ENCODE measurements at places on chromosomes 7 and 10. TPM values are rescaled to one million over a fixed set of nuclear protein-coding genes. Genes with fewer than 3 reads are reported as not detected.

The CDC14C gene
- polyA plus RNA-seq, result not detected

The ATP6V0A4 gene
- not detected for polyA plus RNA-seq

The NEUROD6 gene
- not detected for polyA plus RNA-seq

The SRGN gene
- 29.8 TPM for polyA plus RNA-seq

The C10orf53 gene
- not detected for polyA plus RNA-seq

The TRIM73 gene
- polyA plus RNA-seq, result 0.84 TPM

The LDB3 gene
- 2.6 TPM for polyA plus RNA-seq

The NUTM2B gene
- 0.22 TPM for polyA plus RNA-seq

The ASB4 gene
- polyA plus RNA-seq, result not detected

The CCT6A gene
- 133 TPM for polyA plus RNA-seq

The SLC29A3 gene
- polyA plus RNA-seq, result 3.8 TPM

The INMT gene
- polyA plus RNA-seq, result 0.39 TPM

DNA sequence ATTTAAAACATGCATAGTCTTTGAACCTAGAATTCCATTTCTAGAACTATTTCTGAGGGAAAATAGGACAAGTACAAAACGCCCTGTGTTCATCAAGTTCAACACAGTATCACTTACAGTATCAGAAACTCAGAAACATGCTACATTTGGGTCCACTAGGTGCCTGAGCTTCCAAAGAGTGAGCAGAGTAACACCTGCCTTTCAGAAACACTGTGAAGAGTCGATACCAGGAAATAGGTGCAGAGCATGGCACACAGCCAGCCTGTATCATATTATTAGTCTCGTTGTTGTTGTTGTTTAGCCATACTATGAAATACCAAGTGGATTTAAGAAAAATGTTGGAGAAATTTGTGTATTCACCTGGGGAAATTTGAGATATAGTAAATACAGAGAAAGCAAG, 392.1 kb upstream of the MGMT start:
- no peak for DNase-seq
- no peak overlapping the region for H3K4me3 ChIP-seq
- H3K27ac ChIP-seq, result no peak overlapping the region
- no peaks in the 10 kb centered on the region for H3K4me1 ChIP-seq
- H3K36me3 ChIP-seq, result no peaks in the 10 kb centered on the region

GRCh38 chr7:39608278-39608677, 15.1 kb upstream of the RALA start:
- peaks cover 10% of the 10 kb centered on the region for H3K4me1 ChIP-seq
- no peaks in the 10 kb centered on the region for H3K27me3 ChIP-seq
- H3K4me3 ChIP-seq, result no peak overlapping the region
- no peak for DNase-seq
- no peak overlapping the region for H3K27ac ChIP-seq

- H3K4me3 ChIP-seq, result no peak overlapping the region
- no peak for DNase-seq
- H3K36me3 ChIP-seq, result no peaks in the 10 kb centered on the region
- no peaks in the 10 kb centered on the region for H3K4me1 ChIP-seq
- peaks cover 3% of the 10 kb centered on the region for H3K27me3 ChIP-seq
These were observed 40.0 kb downstream of the FIGNL1 start for GRCh38 chr7:50409856-50410745.

DNA sequence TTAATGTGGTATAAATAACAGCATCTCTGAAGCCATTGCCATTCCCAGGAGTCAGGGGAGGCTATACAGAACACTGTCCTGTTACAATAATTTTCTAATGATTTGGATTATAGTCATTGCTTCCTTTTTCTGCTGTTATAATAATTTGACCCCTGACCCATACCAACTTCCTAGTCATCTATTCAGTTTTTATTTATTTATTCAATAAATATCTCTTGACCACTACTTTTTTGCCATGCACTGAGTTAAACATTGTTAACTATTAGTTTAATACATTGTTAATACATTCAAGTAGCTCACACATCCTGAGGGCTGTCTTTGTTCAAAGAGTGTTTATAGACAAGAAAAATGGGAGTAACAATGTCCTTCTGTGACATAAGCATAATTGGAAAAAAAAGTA, 235.5 kb upstream of the MEOX2 start:
- H3K27me3 ChIP-seq, result no peaks in the 10 kb centered on the region
- no peaks in the 10 kb centered on the region for H3K36me3 ChIP-seq
- H3K4me3 ChIP-seq, result no peak overlapping the region

DNA sequence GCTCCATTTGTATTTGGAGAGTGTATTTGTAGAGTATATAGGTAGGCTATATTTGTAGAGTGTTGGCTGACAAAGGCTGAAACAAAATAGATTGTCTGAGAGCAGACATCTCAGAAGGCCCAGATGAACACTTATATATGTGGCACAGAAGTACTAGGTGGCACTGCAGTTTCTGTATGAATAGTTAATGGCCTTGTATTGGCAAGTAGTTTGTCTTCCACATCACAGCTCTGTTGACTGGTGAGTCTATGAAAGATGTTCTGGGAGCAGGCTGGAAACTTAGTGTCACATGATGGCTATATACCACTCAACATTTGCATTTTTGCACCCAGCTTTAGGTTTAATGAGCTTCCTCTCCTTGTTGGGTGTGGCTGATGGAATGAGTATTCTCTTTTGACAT, 51.9 kb downstream of the CCNY start:
- H3K4me3 ChIP-seq, result no peak overlapping the region
- H3K27ac ChIP-seq, result no peak overlapping the region
- H3K36me3 ChIP-seq, result no peaks in the 10 kb centered on the region
- peaks cover 8% of the 10 kb centered on the region for H3K4me1 ChIP-seq

GRCh38 chr7:41837916-41838315, 135.0 kb upstream of the INHBA start:
- no peak overlapping the region for H3K27ac ChIP-seq
- no peak for DNase-seq
- no peaks in the 10 kb centered on the region for H3K27me3 ChIP-seq
- peaks cover 4% of the 10 kb centered on the region for H3K4me1 ChIP-seq
- H3K4me3 ChIP-seq, result no peak overlapping the region

DNA sequence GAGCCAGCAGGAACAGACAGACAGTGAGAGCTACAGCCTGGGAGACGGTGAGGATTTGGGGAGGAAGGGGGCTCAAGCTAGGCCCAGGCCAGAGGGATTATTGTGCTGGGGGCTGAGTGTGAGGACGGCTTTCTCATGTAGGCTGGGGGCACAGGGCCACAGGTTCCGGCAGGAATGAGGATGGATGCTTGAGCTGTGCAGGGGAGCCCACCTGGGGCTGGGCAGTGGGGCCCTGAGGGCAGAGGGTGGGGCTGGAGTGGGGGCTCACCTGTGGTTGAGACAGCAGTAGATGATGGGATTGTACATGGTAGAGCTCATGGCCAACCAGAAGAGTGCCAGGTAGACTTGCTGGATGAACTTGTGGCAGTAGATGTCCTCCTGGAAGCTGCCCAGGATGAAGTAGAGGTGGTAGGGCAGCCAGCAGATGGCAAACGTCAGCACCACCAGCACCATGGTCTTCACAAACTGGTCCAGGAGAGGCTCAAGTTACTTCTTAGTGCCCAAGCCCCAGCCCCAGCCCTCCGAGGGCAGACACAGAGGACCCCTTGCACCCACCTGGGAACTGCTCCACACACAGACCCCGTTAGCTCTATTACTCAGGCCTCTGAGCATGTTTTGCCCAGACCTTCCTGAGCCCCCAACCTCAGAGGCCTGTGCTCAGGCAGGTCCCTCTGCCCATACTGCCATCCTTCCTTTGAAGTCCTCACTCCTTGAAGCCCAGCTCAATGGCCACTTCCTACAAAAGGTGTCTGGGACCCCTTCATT, 9.7 kb downstream of the TACR2 start:
- no peak for DNase-seq
- H3K36me3 ChIP-seq, result no peaks in the 10 kb centered on the region
- no peak overlapping the region for H3K27ac ChIP-seq
- no peaks in the 10 kb centered on the region for H3K27me3 ChIP-seq
- H3K4me3 ChIP-seq, result no peak overlapping the region
- H3K4me1 ChIP-seq, result peaks cover 12% of the 10 kb centered on the region

- peaks cover 2% of the 10 kb centered on the region for H3K4me1 ChIP-seq
- peaks cover 9% of the 10 kb centered on the region for H3K36me3 ChIP-seq
- no peak overlapping the region for H3K4me3 ChIP-seq
- no peaks in the 10 kb centered on the region for H3K27me3 ChIP-seq
These were observed 11.3 kb downstream of the CHCHD3 start for GRCh38 chr7:133070562-133070961.

DNA sequence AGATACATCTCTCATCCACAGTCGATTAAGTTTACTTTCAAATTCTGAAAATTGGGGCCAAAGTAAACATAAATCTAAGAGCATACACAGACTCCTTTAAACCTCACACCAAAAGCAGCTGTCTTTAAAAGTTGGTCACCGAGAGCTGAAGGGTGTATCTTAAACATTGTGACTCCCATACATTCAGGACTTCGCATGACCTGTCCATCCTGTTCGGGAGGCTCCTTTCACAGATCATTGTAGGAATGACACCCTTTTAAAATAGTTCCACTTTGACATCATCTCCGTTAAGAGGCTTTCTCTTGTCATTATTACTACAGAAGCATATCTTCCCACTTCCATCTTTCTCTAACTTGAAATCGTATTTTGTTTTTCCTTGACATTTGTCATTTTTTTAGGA, 440.0 kb downstream of the DNAJB9 start:
- no peak for DNase-seq
- H3K4me1 ChIP-seq, result no peaks in the 10 kb centered on the region
- H3K36me3 ChIP-seq, result no peaks in the 10 kb centered on the region
- H3K4me3 ChIP-seq, result no peak overlapping the region
- no peaks in the 10 kb centered on the region for H3K27me3 ChIP-seq

DNA sequence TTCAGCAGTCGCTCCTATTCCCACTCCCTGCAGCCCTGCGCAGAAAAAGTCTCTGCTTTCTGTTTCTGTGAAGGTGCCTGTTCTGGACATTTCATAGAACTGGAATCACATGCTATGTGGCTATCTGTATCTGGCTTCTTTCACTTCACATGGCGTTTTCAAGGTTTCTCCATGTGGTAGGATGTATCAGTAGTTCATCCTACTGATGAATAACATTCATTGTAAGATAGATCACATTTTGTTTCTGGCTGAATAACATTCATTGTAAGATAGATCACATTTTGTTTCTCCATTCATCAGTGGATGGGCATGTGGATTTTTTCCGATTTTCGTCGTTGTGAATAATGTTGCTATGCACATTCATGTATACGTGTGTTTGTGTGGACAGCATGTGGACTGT, 44.5 kb downstream of the HSPA12A start:
- H3K36me3 ChIP-seq, result peaks cover 3% of the 10 kb centered on the region
- H3K27ac ChIP-seq, result no peak overlapping the region
- no peak for DNase-seq
- H3K4me3 ChIP-seq, result no peak overlapping the region
- peaks cover 6% of the 10 kb centered on the region for H3K4me1 ChIP-seq

DNA sequence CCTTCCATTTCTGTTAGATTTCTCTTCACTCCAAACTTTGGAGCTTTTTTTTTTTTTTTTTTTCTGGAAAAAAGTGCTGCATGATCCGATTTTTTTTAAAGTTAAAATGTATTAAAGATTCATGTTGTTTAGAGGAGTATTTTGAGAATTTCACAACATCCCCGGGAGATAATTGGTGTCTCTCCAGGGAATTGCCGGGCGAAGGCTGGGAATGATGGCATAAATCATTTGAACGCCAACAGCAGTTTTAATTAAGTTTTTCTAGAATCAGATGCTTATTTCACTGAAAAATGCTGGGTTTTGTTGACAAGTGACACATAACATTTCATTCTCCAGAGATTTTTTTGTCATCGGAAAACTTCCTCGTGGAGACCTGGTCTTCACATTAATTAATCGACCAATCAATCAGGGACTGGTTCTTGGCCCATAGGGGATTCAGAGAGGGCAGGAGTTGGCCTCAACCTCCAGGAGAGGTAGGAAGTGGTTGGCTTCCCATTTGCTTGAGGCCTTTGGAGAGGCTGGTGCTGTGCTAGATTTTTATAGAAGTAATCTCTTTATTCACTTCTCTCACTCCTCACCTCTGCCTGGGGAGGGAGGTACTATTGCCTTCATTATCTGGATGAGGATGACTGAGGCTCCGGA, 439.4 kb downstream of the TYW1 start:
- H3K27me3 ChIP-seq, result no peaks in the 10 kb centered on the region
- H3K27ac ChIP-seq, result no peak overlapping the region
- DNase-seq, result no peak
- H3K4me1 ChIP-seq, result no peaks in the 10 kb centered on the region

DNA sequence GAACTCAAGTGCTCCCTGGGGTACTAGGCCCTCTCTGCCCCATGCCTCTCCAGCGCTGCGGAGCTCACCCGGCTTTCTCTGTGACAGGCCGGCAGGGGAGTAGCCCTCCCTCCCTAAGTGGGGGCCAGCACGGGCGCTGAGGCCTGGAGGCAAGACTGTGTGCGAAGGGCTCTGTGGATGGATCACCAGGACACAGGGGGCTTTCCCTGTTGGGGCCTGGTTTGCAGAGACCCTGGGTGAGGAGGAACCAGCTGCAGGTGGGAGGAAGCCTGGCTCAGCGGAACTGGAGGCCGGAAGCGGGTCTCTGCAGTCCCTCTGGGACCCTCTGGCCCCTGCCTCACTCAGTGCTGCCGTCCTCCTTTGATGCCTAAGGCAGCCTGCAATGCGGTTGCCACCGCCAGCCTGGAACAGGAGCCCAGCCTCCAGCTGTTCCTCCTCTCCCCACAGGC, 106.0 kb downstream of the CYTH3 start:
- no peaks in the 10 kb centered on the region for H3K4me1 ChIP-seq
- H3K36me3 ChIP-seq, result peaks cover 48% of the 10 kb centered on the region
- no peak for DNase-seq

DNA sequence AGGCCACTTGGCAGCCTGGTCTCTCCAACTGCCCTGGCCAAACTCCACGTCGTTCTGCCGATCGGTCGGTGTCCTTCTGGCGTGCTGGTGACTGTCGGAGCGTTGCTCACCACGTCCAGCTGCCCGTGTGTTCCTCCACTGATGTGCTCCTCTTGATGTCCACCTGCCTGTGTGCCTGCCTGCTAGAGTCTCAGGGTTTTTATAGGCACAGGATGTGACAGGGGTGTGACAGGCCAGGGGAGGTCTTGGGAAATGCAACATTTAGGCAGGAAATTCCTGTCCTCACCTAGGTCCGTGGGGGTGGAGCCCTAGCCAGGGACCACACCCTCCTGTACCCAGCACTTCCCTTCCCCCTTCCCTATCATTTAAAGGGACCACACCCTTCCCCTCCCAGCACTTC, 25.2 kb upstream of the CFAP46 start:
- no peak overlapping the region for H3K27ac ChIP-seq
- H3K27me3 ChIP-seq, result peaks cover 63% of the 10 kb centered on the region
- DNase-seq, result no peak
- no peak overlapping the region for H3K4me3 ChIP-seq
- no peaks in the 10 kb centered on the region for H3K4me1 ChIP-seq

DNA sequence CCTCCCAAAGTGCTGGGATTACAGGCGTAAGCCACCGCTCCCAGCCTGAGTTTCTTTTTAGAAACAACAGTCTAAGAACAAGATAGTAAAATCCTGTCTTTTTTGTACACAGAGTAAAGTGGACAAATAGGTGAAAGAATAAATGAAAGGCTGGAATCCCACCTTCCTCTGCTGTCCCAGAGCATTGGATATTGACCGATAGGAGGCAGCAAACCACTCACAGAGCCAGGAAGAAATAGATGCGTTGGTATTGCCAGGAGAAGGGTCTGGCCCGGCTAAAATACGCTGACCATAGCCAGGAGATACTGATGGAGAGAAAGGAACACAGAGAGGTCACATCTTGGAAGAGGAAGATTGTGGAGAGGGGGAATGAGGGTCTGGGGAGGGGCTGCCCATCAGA, 11.4 kb upstream of the ZNF12 start:
- DNase-seq, result no peak
- H3K27ac ChIP-seq, result no peak overlapping the region
- H3K27me3 ChIP-seq, result peaks cover 5% of the 10 kb centered on the region

GRCh38 chr7:131211500-131211899, 116.2 kb upstream of the MKLN1 start:
- no peaks in the 10 kb centered on the region for H3K27me3 ChIP-seq
- no peak overlapping the region for H3K27ac ChIP-seq
- no peaks in the 10 kb centered on the region for H3K36me3 ChIP-seq
- no peak overlapping the region for H3K4me3 ChIP-seq

Measured in IMR-90 (cell line).